ENCODE measurements at places on chromosomes 2 and 18.

DNA sequence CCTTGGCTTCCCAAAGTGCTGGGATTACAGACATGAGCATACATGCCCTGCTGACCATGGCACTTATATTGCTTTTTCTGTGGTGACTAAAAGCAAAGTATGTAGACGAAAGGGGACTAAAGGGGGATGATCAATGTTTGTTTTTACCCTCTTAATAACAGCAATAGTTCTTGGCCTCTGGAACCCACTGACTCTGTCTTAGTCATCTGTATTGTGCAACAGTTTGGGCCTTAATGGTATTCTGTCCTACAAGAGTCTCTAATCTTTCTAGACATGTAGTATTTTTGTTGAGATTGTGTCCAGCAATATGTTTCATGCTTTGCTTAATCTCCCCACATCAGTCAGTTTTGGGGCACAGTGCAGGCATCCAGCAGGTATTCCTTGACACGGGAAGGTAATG, 359.9 kb upstream of the FANCL start:
- DNase-seq, result no peak

- DNase-seq, result no peak
Observed at GRCh38 chr2:29729932-29730331, 191.5 kb downstream of the ALK start.

GRCh38 chr18:4144201-4144600, 310.9 kb downstream of the DLGAP1 start:
- DNase-seq, result no peak

DNA sequence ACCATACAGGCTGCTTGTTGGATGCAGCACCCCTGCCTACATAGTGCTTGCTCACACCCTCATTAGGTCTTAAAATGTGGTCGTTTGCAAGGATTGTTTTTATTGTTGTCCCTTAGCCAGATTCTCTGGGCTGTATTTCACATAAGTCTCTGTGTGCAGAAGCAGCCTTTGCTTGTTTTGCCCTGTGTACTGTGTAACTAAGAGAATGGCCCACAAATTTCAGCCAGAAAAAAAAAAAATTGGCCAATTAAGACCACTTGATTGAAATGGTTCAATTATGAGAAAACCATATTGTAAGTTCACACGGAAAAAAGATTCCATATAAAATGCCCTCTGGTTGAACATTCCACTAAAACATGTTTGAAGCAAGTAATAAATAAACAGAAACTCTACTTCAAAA, 377.1 kb upstream of the SOX11 start:
- DNase-seq, result no peak

- no peak for DNase-seq
Observed at GRCh38 chr18:3048121-3048520, 35.2 kb upstream of the LPIN2 start.

- DNase-seq, result no peak
Observed at GRCh38 chr2:209305026-209305425, 118.8 kb upstream of the MAP2 start.

GRCh38 chr18:21331065-21331464, 89.0 kb downstream of the GREB1L start:
- DNase-seq, result no peak

DNA sequence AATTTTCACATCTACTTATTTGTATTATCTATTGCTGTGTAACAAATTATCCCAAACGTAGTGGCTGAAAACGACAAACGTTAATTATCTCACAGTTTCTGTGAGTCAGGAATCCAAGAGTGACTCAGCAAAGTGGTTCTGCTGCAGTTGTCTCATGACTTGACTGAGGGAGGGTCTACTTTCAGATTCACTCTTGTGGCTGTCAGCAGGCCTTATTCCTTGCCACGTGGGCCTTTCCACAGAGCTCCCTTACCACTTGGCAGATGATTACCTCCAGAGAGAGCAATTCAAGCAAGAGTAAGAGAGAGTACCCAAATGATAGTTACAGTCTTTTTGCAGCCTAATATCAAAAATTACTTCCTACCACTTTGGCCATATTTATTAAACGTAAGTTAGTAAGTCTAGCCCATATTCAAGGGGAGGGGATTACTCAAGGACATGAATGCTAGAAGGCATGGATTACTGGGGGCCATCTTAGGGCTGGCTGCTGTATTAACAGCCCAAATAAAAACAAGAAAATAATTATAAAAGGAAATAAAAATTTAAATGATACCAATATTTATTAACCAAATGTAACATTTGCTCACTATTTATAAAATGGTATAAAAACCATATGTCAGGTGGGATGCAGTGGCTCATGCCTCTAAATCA, 48.7 kb upstream of the NBEAL1 start:
- peak; percentile 70 for DNase-seq
